ENCODE measurements at places on chromosomes 16 and 17.

GRCh38 chr17:81909966-81910839, 996 bp downstream of the PCYT2 start:
- DNase-seq, result no peak

- no peak for DNase-seq
Observed at GRCh38 chr17:81651692-81652091, 4.7 kb downstream of the PDE6G start.

DNA sequence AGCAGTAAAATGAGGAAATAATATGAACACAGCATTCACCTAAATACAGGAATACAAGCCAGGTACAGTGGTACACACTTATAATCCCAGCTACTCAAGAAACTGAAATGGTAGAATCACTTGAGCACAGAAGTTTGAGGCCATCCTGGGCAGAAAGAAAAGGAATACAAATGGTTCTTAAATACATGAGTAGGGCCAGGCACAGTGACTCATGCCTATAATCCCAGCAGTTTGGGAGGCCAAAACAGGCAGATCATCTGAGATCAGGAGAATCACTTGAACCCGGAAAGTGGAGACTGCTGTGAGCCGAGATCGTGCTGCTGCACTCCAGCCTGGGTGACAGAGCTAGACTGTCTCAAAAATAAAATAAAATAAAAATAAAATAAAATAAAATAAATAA, 23.0 kb upstream of the SMG8 start:
- no peak for DNase-seq

- no peak for DNase-seq
Observed at GRCh38 chr17:1422885-1423284, 22.9 kb upstream of the YWHAE start.

DNA sequence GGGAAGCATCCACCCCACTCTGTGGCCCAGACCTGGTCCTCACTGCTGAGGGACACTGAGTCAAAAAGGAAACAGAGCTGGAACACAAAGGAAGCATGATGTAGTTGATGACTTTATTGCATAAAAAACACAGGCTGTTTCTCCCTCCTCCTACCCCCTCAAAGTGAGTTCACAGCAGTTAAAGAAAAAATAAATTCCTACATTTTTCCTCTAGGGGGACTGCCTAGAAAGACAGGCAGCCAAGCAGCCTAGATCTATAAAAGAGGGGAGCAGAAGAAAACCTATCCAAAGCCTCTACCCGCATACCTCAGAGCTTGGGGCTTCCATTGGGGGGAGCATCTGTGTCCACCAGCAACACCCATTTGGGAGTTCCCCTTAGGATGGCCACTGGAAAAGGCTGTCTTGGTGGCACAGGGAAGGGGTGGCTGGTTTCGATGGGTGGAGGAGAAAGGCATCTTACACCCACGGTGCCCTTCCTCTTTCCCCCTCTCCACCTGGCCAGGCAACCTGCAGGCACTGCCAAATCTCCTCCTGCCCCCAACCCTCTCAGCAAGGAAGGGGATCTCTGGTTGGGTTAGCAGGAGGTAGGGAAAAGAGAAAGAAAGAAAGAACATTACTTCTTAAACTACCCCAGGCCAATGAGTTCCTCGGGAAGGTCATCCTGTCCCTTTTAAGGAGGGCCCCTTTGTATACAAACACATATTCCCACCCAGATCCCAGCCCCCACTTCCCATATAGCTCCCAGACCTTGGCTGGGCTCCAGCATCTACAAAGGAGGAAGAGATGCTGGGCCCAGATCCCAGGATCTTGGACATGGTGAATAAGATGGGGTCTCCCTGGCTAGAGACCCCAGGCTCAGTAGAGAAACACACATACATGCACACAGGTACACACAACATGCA, 4.0 kb upstream of the SCRN2 start:
- DNase-seq, result no peak

GRCh38 chr16:30491744-30492308, 19.3 kb downstream of the ITGAL start:
- peak; percentile 68 for DNase-seq

GRCh38 chr17:62032480-62032879, 32.6 kb downstream of the MED13 start:
- no peak for DNase-seq

DNA sequence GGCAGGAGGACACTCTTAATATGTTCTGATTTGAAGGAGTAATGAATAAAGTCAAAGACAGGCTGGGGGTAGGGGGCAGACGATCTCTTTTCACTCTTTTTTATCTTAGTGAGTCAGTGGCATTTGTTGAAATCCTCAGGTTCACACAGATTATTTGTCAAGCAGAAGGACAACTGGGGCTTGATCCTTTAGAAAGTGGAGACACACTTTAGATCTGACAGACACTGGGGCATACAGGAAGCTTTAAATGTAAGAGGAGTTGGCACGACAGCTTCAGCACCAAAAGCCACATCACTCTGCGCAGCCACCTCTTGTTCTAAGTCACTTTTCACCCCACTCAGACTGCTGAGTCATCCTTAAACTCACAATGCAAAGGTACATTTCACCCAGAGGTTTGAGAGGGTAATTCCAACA, 121.5 kb downstream of the STXBP4 start:
- peak; percentile 81 for DNase-seq

DNA sequence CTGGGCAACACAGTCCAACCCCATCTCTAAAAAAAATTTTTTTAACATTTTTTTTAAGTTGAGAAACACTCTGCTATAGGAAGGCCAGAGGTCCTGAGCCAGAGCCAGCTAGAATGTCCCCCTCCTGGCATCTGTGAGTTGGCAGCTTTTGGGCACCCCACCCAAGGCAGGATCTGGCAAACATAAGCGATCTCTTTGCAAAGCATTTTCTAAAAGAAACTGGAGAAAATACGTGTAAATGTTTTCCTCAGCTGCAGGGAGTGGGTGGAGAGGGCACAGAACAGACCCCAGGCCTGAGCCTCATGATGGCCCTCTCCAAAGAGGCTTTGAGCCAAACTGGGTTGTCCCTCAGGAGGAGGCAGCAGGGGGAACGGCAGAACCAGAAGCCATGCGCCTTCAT, 11.7 kb downstream of the CAVIN1 start:
- DNase-seq, result no peak

DNA sequence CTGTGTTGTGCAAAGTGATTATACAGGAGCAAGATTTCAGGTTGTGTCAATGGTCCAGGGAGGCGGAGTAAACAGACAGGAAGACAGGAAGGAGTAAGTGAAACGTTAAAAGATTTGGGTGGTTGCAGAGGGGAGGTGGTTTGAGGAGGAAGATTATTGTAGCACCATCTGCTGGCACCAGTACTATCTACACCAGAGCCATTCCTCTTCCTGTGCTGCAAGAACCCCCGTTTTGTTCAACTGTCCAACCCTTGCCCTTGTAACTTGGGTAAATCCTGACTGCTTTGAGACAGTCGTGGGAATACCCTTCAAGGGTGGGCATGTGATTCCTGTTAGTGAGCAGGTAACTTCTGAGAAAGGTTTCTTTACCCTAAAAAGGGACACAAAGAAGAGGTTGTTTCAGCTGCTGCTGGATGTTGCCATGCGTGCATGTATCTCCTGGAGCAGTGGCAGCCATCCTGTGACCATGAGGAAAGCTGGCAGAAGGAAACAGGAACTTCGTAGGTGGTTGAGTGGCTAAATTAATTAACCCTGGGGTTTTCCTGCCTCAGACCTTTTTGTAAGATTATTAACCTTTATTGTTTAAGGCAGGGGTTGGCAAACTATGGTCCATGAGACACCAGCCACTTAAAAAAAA, 124.1 kb downstream of the PRKCA start:
- peak; percentile 72 for DNase-seq

GRCh38 chr17:1558401-1558800, 4.2 kb downstream of the PITPNA start:
- DNase-seq, result no peak

DNA sequence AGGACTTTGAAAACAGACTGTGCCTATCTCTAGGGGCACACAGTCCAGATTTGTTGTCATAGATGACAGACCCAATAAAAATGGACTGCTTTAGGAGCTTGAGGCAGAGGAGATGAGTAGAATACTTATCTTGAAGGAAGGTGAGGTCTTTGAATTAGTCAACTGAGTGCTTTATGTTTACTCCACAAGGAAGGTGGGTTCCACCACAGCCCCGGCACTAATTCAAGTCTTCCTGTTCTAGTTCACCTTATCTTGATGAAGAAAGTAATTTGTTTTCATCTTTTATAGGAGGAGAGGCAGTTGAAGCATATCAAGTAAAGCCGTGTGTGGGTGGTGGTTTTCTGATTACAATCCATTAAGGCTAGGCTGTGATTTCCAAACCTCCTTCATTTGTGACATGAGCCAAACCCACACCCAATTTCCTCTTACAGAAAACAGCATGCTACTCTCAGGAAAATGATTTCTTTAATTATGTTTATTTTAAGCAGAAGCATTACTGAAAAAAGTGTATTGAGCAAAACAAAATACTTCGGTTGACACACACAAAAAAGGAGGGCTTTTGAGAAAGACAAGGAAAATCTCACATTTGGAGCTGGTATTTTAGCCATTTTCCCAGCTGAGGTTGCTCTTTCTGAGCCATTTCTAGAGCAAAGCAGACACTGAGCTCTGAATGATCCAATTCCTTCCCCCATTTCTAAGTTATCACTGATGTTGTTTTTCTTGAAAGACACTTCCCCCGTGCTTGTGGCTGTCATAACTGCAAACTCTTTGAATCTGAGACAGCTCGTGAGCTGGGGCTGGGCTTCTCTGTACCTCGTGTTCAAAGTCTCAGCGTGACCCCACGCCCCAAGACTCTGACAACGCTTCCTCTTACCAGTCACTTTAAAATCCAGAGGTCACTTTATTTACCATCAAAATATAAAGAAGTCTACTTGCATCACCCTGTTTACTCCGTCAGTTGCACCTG, 35.4 kb downstream of the CDRT15 start:
- peak; percentile 85 for DNase-seq

DNA sequence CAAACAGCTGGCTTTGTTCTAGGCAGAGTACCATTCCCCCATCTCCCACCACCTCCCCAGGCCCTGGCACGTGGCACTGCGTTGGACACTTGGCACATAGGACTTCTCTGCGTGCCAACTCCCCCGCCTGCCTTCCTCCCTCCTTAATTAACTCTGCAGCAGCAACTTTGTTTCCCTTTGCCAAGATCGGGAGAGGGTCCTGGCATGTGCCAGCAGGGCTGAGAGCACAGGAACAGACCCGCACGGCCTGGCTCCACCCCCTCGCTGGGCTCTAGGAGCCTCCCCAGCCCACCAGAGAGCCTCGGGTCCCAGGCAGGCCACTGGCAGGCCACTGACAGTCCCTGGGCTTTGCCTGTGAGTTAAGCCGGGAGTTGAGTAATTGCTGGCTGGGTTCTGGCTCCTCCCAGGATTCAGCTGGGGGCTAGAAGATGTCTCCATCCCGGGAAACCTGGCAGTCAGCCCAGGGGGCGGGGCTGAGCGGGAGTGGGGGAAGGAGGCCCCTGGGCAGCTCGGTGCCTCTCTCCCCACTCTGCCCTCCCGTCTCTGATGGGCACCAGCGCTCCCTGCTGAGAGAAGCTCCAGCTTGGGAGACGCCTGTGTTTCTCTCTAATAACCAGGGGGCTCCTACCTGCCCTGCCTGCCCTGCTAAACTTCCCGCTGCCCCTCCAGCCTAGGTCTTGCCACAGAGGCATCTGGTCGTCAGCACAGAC, 224.0 kb upstream of the TNRC6C start:
- peak; percentile 53 for DNase-seq

DNA sequence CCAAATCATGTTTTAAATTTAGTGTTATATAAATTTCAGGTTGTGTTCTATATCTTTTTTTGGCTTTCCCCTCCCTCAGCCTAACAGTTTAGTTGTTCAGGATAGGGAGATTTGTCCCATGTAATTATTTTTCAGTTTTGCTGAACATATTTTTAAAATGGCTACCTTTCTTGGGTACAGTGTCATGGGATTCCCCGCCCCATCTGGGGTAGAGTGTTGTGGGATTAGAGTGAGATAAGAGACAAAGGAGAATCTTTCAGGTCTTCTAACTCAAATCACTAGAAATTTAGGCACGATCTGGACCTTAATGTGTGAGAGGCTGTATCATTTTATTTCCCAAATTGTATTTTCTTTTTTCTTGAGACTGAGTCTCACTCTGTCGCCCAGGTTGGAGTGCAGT, 24.8 kb downstream of the NFAT5 start:
- no peak for DNase-seq

- DNase-seq, result no peak
Observed at GRCh38 chr17:58280480-58281217, at the start of gene MPO. MPO (minus strand) TSS chr17:58280935; CDS start chr17:58280758, 177 bp downstream.

DNA sequence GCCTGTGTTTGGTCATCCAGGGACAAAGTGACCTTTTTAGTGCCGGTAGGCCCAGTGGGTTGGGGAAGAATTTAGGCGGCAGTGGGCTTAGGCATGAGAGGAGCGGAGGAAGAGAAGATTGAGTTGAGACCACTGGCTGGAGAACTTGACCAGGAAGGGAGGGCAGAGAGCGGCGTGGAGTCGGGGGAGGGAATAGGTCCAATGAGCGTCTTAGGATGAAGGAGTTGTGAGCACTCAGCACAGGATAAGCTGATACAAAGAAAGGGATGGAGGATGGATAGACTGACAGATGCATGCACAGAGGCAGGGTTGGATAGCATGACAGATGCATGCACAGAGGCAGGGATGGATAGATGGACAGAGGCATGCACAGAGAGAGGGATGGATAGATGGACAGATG, 8.0 kb downstream of the IL32 start:
- no peak for DNase-seq

DNA sequence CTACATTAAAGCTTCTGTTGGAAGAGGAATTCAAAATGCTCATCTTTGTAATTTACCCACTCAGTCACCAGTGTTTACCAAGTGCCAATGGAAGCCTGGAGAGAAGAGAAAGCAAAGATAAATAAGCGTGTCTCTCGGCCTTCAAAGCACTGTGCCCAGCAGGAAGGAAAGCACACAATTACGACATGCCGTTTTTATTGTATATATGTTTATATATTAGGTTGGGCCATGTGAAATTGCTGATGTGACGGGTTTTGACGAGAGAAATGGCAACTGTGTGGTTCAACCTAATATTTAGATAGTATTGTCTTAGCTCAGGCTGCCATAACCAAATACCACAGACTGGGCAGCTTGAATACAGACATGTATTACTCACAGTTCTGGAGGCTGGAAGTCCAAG, 79.3 kb upstream of the HSBP1 start:
- DNase-seq, result no peak

- no peak for DNase-seq
Observed at GRCh38 chr16:67804853-67805542, 1.4 kb downstream of the RANBP10 start.

Data from activated effector memory CD4-positive, alpha-beta T cell treated with anti-CD3 and anti-CD28 coated beads, Interleukin-2, amount 50 U/mL, for 16 hours (primary cell).